Osteocyte (in vitro differentiated cells): ENCODE measurements at places on chromosomes 16 and 17. TPM values are rescaled to one million over a fixed set of nuclear protein-coding genes. Genes with fewer than 3 reads are reported as not detected.

- DNase-seq: no peak
Measured at GRCh38 chr16:55242667-55243066, 81.3 kb upstream of the IRX6 start.

DNA sequence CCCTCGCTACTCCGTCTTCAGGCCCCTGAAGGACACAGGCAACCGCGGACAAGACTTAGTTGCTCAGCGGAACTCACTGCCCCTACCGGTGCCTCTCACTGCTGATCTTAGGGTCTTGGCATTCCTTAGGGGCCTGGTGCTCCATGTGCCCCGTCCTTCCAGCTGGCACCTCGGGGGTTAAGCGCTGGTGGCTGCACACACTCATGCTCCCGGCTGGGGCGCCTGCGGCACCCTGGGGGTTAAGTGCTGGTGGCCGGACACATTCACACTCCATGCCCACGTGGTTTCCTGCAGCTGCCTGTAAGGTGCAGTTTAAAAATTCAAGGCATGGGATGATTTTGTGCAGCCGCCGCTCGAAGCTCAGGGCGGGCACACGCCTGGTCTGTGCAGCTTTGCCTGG is 45.1 kb downstream of the BAIAP2 start:
- no peak for DNase-seq

GRCh38 chr17:27089929-27090247 is 204.0 kb upstream of the WSB1 start:
- no peak for DNase-seq

DNA sequence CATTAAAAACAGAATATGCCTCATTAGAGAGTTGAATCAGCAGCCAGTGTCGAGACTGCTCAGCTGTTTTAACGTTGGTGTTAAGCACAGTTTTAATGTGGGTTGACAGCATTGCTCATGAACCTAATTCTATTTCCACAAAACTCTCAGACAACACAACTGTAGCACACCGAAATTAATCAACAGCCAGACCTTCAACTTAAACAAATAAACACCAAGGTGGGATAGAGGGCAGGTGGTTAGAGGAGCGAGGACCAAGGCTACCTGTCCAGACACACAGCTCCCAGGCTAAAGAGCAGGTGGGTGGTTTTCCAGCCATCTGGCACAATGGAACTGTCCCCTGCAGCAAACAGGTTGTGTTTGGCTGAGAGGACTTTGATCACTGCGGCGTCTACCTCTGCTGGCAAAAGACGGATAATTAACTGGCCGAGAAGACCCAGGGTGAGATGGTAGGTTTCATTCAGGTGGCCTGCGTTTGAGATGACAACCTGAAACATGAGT is 69.6 kb upstream of the ATP2A3 start:
- DNase-seq: no peak

DNA sequence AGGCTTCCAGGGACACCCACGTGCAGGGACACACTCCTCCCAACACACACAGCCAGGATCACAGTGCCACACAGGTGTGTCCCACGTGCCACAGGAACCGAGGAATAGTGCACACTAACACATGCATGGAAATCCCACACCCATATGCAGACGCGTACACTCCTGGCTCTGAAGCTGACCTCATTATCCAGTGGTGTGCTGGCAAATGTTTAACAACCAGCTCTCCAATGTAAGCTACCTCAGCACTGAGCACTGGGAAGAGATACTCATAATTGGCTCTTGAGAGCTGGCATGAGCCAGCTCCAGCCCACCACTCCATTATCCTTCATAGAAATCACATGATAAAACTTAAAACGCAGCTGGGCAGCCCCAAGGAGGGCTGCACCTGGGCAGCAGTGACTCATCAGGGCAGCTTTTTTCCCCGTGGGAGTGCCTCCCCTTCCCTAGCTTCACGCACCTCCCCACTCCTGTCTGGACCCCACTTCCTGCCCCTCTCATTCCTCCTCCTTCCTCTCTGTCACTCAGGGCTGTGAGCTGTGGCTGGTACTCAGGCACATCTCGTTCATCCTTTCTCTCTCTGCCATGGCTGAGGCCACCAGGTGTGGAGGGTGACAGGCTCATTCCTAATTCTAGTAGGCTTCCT is 14.9 kb upstream of the TBX21 start:
- no peak for DNase-seq

GRCh38 chr16:17271687-17272086 is 199.1 kb downstream of the XYLT1 start:
- no peak for DNase-seq

- DNase-seq: no peak
Measured at GRCh38 chr17:29710520-29710884, 87.8 kb upstream of the CORO6 start.

GRCh38 chr16:9816644-9817043 is 365.6 kb downstream of the GRIN2A start:
- DNase-seq: no peak

DNA sequence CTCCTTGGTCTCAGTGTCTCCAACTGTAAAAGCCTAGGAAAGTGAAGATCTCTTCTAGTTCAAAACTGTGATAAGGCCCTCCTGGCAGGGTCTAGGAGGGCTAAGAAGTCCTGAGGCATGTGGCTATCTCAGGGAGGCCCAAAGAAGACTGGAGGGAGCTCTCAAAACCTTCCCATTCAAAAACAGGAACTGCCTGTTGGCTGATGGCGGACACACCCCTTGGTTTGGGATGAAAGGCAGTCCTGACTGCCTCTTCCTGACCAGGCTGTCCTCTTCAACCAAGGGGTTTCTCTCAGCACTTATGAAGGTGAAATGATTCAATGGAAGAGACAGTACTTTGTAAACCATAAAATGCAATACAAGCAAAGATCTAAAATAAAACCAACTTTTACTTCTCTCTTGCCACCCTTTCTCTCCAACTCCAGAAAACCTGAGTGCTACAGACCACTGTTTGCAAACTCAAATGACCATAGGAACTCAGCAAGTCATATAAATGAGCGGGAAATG is 4.7 kb downstream of the ZNF764 start:
- no peak for DNase-seq

DNA sequence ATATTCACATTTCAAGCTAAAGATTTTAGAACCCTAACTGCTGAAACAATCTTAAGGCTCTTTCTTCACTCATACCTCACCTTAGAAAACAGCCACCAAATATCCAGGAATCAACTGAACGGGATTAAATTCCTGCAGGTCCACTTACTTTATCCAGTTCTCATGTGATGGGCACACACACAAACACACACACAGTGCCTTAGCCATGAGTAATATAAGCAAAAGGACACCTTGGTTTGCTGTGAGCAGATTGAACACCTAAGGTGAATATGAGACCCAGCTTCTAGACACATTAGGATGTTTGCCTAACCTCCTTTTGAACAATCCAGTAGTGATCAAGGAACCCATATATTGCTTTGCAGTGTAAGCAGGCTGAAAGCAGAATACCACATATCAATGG is 81.5 kb downstream of the TUBD1 start:
- DNase-seq: no peak

GRCh38 chr16:47646914-47647313 is 185.8 kb downstream of the PHKB start:
- DNase-seq: no peak

DNA sequence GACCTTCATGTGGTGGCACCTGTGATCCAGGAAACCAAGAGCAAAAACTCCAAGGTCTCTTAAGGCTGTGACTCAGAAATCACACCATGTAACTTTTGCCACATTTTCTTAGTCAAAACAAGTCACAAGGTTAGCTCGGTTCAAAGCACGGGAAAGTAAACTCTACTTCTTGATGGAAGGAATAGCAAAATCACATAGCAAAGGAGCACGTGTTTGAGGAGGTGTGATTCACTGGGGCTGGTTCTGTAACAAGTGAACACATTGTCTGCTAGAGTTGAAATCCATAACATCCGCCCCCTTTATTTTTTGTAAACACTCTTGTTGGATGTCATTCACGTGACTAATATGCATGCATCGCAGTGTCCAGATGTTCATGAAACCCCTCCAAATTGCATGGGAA is 415.0 kb upstream of the MAF start:
- no peak for DNase-seq

DNA sequence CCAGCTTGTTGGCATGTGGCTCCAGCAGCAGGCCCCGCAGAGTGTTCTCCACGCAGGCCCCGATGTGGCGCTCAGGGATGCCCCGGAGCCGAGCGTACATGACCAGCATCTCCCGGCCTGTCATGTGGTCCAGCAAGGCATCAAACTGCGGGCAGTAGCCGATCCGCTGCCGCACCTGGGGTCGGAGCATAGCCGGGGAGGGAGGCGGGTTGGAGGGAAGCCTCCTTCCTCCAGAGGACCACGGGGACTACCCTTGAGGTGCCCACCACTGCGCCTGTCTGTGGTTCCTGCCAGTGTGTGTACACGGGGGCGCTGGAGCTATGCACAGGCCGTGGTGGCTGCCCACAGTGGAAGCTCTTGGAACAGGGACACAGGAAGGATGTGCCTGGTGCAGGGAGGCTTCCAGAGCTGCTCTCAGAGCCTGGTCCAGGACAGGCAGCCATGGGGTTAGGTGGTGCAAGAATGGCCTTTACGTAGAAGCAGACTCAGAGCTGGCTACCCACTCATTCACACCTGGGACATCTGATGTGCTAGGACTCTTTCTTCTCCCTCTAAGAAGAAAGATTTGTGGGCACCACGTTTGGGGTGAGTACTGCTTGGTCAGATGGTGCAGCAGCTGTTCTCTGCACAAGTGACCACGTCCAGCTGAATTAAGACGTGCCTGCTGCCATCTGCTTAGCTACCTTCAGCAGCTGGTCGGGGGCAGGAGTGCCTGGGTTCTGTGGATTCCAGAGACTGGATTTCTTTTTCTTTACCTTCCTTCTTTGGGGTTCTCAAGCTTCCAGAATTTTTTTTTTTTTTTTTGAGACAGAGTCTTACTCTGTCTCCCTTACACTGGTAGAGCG is 11.3 kb upstream of the RNPS1 start:
- DNase-seq: no peak

DNA sequence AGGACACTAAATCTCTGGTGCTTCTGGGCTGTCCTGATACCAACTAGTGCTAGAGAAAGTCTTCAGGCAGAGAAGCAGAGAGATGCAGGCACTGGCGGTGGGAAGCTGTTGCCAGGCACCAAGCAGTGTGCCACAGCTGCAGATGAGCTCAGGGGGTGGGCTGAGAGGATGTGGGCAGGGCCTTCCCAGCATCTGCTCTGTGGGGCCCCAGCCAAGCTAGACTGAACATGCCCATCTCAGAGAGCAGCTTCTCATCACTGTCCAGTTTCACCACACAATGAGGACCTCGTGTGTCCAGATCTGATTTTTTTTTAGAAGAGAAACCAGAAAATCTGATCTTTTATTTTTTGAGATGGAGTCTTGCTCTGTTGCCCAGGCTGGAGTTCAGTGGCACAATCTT is 17.1 kb downstream of the PSKH1 start:
- DNase-seq: no peak

GRCh38 chr17:64327201-64327930 is 63.3 kb downstream of the PECAM1 start:
- DNase-seq: no peak

GRCh38 chr17:49193513-49194296 is 16.7 kb downstream of the GNGT2 start:
- DNase-seq: no peak

- no peak for DNase-seq
Measured at GRCh38 chr16:30112197-30113030, 923 bp downstream of the GDPD3 start.

- DNase-seq: no peak
Measured at GRCh38 chr17:77893144-77894044, 65.1 kb upstream of the TNRC6C start.

- no peak for DNase-seq
Measured at GRCh38 chr16:17334096-17334495, 136.7 kb downstream of the XYLT1 start.

DNA sequence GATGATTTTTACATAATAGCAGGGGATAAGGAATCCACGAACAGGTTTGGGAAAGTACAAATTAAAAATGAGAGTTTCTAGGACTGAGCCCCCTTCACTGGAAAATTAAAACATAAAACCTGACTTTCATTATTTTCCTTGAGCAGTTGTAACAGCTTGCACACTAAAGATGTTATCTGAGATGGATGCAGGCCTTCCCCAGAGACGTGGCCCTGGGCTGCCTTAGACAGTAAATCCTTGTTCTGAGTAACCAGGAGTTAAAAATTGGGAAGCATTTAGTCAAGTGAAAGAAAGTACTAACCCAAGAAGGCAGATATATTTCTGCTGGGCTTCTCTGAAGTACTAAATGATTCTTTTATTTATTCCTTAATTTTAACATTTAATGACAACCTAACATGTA is 432.2 kb upstream of the KIF2B start:
- DNase-seq: no peak

Gene CA5A
- total RNA-seq: not detected in 2 replicates

Gene RAB26
- total RNA-seq: 2.0 and 3.4 TPM in 2 replicates

Gene TAT
- total RNA-seq: not detected in 2 replicates

Gene TP53TG3
- not detected in 2 replicates for total RNA-seq

Gene CNTD1
- total RNA-seq: 0.31 and 0.51 TPM in 2 replicates

Gene SLC52A1
- total RNA-seq: not detected in 2 replicates

Gene GOSR2
- 58.0 and 63.7 TPM in 2 replicates for total RNA-seq

Gene IRF8
- total RNA-seq: not detected in 2 replicates

Gene TBC1D26
- 0.21 and 0.78 TPM in 2 replicates for total RNA-seq
